ENCODE measurements at places on chromosomes 12 and 14.

GRCh38 chr12:103820881-103821489 lies 20.0 kb downstream of the NT5DC3 start:
- DNase-seq, result no peak

DNA sequence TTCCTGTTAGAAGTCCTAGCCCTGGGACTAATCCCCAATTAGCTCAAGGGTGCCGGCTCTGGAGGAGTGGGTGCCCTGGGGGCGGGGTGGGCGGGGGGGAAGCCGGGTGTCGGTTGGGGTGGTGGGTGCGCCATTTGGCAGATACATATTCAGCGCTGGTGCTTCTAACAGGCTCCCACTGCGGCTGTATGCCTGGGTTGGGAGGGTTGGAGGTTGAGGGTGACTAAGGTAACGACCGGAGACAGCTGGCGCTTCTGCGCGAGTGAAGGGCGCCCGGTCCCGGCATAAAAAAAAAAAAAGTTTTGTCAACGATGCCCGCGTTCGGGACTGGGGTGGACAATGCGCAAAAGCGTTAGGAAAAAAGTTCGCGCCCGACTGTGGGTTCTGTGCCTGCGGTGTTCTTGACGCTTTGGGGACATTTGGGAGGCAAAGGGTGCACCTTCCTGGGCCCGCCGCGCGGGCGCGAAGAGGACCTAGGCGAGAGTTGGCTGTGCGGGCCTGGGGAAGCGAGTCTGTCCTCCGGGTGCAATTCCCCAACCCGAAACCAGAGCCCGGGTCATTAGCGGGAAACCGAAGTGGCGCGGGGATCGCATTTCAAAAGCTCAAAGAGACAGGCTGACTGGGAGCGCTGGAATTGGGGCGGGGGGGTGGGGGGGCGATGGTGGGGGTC lies 19.2 kb downstream of the TBX3 start:
- no peak for DNase-seq

DNA sequence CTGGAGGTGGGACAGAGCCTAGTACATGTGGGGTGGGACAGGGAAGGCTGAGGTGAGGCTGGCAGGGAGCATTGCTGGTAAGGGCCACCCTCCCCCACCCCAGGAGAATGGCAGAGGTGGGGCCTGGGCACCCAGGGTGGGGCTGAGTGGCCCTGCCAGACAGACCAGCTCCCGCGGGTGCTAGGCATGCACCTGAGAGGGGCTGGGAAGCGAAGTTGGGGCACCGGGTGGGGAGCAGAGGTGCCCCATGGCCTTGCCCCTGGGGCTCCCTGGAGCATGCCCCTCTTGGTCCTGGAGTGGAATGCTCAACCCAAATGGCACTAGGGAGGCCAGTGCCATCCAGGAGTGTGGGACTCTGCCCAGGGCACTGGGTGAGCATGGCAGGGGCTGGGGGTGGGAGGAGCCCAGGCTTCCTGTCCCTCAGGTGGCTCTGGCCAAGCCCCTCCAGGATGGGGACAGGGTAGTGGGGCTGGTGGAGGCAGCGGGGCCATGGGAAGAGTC lies 1.3 kb downstream of the TNFAIP2 start:
- peak; percentile 37 for DNase-seq

DNA sequence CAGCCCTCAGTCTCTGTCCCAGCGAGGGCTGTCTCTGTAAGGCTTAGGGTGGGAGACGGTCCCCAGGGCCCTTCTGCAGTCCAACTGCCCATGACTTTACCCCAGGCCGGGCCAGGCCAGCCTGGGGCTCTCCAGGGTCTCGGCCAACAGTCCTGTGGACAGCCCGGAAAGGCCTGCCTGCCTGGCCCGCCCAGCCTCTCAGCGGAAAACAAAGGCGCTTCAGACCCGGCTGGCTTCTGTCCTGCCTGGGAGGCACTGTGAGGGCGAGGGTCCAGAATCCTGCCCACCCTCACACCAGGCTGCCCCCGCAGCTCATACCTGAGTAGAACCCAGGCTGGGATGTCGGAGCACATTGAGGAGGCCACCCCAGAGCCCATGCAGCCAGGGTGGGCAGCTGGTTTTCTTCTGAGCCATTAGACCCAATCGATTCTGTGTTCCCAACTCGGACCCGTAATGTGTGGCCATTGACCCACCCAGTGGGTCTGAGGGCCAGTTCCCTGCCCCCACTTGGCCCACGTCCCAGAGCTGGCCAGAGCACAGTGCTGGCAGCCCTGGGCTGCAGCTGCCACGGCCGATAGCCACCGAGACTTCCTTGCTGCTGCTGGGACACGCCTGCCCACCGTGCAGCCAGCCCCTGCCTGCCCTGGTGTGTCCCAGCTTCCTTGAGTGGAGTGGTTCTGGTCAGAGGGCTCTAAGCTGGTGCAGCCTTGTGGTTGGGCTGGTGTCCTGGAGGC lies 1.6 kb downstream of the CRIP2 start:
- DNase-seq, result peak; percentile 85

DNA sequence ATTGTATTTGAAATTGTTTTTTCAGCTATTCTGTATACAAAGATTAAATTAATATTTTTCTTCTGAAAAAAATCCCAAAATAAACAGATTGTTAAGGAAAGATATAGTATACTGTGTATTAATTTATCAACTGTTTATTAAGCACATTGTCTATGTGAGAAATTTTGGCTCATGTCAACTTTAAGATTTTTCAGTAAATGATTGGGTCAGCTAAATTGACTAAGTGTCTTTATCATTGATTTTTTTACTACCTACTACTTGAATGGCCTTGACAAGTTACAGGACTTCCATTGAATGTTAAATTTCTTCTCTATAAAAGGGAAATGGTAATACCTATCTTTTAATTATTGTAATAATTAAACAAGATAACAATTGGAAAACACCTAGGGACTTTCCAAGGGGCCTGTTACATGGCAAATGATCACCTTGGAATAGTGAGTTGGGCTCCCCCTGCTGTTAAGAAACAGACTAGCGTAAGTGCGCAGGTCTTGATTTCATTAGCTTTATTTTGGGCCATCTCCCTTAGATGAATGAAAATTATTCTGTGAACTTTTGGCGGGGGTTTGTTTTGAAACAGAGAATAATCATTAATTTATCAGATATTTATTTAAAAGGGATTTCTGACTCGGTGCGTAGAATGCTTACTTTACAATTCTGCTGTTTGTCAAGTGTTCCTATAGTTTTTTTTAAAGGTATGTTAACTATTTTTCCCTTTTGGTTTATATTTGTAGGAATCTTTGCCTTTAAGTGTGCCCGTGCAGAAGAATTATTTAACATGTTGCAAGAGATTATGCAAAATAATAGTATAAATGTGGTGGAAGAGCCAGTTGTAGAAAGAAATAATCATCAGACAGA lies 14.5 kb upstream of the CCT2 start:
- no peak for DNase-seq

DNA sequence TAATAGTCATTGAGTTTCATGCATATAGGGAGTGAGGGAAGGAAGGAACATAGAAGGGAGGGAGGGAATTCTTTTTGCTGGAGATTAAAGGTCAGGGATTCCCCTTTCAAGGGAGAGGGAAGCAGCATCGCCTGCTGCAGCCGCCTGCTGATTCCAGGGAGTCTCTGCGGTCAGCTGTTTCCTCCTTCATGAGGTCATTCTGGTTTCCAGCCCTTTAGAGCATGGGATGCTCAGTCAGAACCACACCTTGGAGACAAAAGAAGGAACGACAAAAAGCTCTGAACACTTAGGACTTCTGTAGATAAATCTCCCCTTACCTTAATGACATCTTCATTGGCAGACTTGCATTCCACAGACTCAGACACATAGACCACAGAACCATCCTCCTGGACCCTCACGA lies 923.0 kb upstream of the TMEM132C start:
- no peak for DNase-seq

- no peak for DNase-seq
Measured at GRCh38 chr14:104690861-104691455, 1.5 kb downstream of the INF2 start.

DNA sequence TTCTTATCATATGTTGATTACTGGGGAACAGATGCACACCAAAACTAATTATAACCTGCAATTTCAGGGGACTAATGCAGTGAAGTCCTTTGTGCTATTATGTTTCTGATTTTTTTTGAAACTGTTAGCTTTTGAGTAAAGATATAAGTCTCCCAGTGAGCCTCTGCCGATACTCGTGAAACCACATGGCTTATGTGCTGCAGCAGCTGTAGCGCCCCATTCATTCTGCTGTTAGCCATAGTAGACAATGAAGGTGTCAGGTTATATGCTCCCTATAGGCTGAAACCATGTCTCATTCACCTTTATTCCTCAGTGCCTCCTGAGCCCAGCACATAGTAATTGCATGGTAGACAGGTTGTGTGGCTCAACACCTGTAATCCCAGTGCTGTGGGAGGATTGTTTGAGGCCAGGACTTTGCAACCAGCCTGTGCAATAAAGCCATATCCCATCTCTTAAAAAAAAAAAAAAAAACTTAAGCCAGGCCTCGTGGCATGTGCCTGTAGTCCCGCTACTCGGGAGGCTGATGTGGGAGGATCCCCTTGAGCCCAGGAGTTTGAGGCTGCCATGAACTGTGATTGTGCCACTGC lies 25.0 kb downstream of the GOLGA5 start:
- no peak for DNase-seq

DNA sequence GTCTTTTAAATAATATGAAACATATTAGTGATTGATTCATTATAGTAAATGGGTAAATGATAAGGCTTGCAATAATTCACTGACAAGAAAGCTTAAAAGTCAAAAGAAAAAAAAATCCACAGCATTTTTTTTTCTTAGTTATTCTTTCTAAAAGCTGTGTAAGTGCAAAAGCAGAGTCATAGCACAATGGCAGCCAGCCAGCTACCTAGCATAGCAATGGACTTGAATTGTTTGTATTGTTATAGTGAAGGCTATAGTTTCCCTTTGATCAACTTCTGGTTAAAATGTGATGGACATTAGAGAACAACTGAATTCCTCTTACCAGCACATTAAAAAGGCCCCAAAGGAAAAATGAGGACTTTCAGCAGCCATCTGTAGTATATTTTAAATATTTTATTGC lies 232.1 kb downstream of the NAV3 start:
- peak; percentile 46 for DNase-seq

- no peak for DNase-seq
Measured at GRCh38 chr12:2169489-2169888, 116.7 kb downstream of the CACNA1C start.

DNA sequence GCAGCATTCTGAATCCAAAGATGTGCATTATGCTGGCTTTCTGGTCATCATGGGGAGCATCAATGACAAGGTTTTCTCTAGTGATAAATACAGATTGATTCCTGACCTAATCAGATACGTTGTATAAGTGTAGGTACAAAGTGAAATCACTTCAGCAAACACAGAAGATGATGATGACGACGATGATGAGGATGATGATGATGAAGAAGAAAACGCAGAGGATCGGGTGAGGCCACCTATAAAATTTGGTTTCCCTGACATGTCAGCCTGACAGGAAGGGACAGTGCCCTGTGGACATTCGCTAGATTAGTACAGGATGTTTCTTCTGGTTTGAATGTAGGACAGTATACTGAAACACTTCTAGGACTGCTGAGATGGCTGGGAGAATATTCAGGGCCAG lies 20.2 kb downstream of the RNF34 start:
- no peak for DNase-seq

GRCh38 chr14:54026671-54027070 lies 70.0 kb upstream of the BMP4 start:
- no peak for DNase-seq

Data from Right ventricle myocardium superior (tissue), 1 donor.